Forelimb muscle (tissue), 1 donor: ENCODE measurements at places on chromosomes 13 and 19.
A peak's percentile ranks its signal among the peaks of the same experiment; 100 is the strongest.

DNA sequence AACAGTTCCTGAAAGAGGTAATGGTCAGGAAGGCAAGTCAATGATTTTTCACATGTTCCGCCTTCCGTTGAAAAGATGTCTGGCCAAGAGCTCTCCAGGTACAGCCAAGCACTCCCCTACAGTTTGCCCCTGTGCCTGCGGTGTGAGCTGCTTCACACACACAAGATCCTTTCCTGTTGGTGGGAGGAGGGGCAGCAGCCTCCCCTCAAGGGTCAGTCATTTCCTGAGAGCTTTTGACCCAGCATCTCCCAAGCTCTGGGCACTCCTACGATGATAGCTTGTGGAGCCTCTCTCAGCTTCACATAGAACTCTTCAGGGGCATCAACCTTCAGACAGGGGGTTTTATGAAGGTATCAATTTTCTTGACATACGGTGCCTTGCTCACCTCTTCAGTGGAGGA is 86.9 kb downstream of the DOCK9 start:
- no peak for DNase-seq

- DNase-seq, result no peak
Measured at GRCh38 chr13:38954291-38954690, 36.3 kb downstream of the STOML3 start.

DNA sequence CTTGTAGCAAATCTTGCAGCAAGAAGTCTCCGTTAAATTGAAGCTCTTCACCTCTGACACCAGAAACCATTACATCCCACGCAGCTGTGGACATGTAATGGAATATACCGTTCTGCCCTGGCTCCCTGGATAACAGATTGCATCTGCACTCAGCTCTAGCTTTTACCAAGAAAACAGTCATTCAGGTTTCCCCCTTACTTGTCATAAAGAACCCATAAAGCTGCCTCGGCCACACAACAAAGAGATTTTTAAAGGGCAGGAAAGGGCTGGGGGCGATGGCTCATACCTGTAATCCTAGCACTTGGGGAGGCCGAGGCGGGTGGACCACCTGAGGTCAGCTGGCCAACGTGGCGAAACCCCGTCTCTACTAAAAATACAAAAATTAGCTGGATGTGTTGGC is 127.6 kb upstream of the RFC3 start:
- DNase-seq, result no peak

GRCh38 chr19:3862826-3863500 is 5.9 kb downstream of the ZFR2 start:
- DNase-seq, result no peak

GRCh38 chr13:107742544-107742943 is 472.8 kb downstream of the LIG4 start:
- no peak for DNase-seq

GRCh38 chr19:17420475-17420924 is 653 bp downstream of the MVB12A start:
- DNase-seq, result no peak

- DNase-seq, result no peak
Measured at GRCh38 chr19:10091895-10092641, 6.0 kb downstream of the SHFL start.

GRCh38 chr13:23987331-23987894 is 90.1 kb upstream of the C1QTNF9B start:
- DNase-seq, result no peak

- DNase-seq, result no peak
Measured at GRCh38 chr13:20301403-20302071, 69.4 kb upstream of the GJB6 start.

DNA sequence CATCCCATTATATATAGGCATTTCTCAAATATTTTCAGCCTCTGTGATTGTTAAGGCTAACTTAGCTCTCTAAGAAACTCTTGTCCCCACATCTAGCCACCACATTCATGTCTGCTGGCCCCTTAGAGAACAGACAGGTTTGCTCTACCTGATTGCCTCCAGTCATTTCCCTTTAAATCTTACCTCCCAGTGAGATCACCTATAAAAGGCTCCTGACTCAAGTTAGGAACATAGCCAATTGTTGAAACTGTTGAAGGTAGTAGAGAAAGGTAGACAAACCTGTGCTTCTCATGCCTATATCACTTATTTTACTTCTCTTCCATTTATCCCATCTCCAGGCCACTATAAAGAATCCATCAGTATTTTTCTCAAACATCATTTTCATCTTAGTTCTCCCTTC is 771.4 kb downstream of the DIAPH3 start:
- DNase-seq, result no peak

DNA sequence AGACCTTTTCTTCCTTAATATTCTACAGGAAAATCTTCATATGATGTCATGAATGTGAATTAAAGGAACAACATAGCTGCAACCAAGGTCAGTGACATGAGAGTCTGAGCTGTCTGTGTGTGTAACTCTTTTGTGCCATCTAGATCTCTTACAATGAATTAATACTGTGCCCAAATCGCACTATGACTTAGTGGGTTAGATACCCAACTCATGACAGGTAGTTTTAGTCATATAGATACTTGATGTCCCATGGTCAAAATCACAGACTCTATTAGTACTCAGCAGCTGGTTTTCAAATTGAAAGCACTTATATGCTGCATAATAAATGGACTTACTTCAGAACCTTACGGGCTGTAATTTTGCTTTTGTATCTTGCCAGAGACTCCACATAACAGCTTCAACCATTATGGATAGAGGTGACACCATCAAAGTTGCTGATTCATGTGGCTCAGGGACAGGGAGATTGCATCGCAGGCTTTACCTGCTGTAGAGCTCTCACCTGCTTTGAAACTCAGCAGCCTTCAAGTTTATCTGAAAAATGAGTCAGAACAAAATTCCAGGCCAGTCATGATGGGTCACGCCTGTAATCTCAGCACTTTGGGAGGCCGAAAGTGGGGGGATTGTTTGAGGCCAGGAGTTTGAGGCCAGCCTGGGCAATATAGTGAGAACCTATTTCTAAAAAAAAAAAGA is 12.3 kb upstream of the ZNF283 start:
- no peak for DNase-seq

DNA sequence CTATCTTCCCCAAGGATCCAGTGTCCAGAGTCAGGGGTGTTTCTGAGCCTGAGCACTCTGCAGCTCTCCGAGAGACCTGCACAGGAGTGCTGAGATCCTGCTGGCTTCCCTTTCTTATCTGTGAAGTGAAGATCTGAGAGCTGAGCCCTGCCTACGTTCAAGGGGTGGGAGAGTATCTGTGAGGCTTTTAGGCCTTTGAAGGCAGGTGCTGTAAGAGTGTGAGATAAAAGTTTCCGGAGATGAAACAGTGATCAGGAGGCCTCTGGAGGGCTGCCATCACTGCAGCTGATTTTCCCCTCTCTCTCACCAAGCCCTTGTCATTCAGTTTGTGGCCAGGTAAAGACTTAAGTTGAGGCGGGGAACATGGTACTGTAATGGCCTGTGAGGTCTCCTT is 83.1 kb downstream of the AKAP11 start:
- no peak for DNase-seq

GRCh38 chr13:20495087-20496023 is 30.3 kb downstream of the CRYL1 start:
- DNase-seq, result no peak

- DNase-seq, result peak; percentile 22
Measured at GRCh38 chr19:33133438-33134031, 1.6 kb downstream of the WDR88 start.

DNA sequence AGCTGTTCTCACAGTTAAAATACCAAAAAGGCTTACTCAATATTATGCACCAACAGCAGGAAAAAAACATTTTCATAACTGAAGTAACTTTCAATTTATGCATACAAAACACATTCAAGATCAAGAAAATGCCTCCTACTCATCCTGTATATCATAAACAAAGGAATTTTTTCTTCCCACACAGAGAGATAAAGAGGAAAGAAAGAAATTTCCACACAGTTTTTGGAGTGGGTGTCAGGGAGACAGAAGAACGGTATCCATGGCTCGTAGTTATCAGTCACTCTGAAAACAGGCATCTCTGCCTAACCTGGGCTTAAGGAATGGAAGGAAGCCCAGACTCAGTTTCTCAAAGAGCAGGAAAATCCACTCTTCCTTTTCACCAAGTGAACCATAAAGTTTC is 92.4 kb upstream of the SIAH3 start:
- no peak for DNase-seq

DNA sequence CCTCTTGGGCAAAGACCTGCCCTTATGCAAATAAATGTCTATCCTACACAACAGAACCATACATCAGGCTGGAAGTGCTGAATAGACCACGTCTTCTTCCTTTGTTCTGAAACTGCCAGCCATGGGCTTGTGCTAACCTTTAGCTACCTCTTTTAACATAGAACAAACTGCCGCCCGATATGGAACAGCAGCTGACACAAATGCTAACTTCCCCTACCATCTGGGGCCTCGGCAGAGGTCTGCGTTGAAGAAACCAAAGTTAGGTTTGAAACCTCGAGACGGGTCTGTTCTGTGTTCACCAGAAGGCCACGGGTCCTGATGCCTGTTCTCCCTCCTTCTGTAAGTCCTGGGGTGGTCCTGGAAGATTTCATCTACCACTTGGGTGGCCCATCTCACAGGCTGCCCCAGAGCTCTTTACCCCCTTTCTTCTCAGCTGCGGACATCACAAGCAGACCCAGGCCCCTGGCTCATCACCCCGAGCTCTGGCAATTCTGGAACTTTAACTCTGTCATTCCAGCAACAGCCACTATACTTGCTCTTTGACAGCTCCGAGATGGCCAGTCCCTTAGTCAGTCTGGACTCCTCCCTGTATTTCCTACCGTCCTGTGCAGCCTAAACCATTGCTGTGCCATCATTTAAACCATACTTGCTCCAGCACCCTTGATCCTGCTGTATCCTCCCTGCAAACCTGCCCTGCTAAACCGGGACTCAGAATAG is 146.7 kb downstream of the USP12 start:
- DNase-seq, result no peak

GRCh38 chr13:68176475-68176874 is 946.3 kb upstream of the PCDH9 start:
- no peak for DNase-seq

DNA sequence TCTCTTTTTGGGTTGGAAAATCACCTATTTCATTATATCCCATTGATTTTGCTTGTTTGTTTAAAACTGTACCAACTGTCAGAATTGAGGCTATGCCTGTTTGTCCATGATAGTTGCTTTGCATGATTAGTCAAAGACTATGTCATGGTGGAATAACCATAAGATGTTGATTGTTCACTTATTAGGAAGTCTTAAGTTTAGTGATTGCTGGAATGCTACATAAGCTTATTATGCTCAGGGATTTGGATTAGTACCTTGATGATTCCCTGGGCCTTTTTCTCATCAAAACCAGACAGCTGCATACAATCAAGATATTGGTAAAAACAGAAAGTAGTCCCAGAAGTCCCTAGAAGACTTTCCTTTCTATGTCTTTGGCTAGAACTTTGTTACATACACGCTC is 954.7 kb downstream of the PCDH9 start:
- DNase-seq, result no peak

- DNase-seq, result no peak
Measured at GRCh38 chr13:72181661-72182060, 314.7 kb upstream of the DACH1 start.

- no peak for DNase-seq
Measured at GRCh38 chr13:46728777-46729176, 68.2 kb downstream of the ESD start.

DNA sequence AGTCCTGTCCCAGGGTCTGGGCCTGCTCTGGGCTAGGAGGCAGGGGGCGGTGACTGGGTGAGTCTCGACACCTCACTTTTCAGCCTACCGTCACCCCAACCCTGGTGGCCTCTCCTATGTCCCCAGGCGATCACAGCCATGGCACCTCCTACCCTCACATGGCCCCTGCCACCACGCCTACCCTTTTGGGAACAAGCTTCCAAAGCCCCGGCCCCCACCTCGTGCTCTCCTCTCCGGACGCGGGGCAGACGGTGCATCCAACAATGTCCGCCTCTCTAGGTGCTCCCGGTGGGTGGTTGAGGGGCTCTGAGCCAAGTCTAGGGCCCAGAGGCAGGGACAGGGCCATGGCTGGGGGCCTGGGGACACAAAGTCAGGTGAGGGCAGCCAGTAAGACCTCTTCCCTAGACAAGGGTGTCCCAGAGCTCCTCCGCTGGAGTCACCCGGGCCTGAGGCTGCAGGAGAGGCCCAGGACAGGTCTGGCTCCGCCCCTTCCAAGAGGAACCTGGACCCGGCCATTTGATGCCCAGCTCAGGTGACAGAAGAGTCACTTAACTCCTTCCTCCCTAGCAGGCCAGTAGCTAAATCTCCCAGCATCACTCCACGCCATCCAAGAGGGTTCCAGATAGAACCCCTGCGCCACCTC is at the start of gene SYNE4:
Gene SYNE4, minus strand, starts transcription at position 478 of the 643 bp plus-strand sequence. Its CDS starts 132 bp downstream, at position 346.
- DNase-seq, result no peak

DNA sequence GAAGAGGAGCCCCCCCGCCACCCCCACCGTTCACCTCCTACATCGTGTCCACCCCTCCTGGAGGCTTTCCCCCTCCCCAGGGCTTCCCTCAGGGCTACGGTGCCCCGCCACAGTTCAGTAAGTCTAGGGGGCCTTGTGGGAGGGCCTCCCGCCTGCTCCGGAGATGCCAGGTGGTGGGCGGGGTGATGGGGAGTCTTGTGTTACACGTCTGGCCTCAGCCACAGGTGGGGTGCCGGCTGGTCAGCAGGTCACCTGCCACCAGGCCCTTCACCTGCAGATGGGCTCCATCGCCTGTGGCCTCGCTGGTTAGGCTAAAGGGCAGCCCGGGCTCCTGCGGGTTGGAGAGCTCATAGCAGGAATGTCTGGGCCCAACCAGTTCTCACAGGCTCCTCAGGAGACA is 8.0 kb upstream of the RPS15 start:
- no peak for DNase-seq

GRCh38 chr13:40026741-40027140 is 371.3 kb downstream of the COG6 start:
- no peak for DNase-seq

- no peak for DNase-seq
Measured at GRCh38 chr19:19067276-19068072, 3.7 kb downstream of the SLC25A42 start.

DNA sequence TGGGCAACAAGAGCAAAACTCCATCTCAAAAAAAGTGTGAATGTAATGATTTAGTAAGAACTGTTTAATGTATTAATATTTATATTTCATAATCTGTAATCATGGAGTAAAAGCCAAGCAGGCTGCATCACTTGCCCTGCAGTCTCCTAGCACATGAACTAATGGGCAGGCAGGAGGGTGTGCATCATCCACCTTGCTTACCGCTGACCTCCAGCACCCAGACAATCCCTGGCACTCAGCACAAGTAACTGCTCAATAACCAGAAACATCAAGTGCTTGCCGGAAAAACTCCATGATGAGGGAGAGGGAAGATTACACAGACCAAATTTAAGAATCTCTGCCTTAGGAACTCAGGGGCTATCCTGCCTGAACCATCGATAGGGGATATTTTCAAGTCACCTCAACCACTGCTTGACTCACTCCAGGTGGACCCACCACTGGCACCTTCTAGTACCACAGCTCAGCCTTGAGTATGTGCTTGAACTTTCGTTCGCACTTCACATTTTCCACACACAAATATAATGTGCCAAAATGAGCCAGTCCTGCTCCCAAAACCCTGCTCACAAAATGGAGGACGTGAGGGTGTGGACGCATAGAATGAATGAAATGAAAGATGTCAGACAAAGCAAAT is 18.6 kb downstream of the BRD4 start:
- no peak for DNase-seq
